DMS153 (cell line): ENCODE measurements at places on chromosomes 16 and 17.

DNA sequence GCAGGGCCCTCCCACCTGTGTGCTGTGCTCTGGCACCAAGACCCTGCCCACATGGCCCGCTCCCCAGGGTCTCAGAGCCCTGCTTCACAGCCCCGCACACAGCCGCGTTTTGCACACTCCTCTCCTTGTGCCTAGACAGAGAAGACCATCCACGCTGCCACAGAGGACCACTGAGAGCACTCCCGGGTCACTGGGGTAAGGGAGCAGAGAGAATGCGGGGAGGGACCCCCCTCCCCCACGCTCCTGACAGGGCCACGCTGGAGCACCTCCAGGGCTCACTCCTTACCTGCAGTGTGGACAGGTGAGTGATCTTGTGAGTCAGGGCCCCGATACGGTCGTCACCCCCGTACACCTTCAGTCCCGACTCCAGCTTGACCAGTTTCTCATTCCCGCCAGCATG lies 7.0 kb downstream of the HAGH start:
- no peak for DNase-seq

GRCh38 chr16:2278272-2278608 lies 10.3 kb upstream of the RNPS1 start:
- no peak for DNase-seq

GRCh38 chr17:76103274-76104139 lies at the start of gene EXOC7:
Gene EXOC7, minus strand, starts transcription at chr17:76103787. Its CDS starts 95 bp downstream, at chr17:76103692.
- peak; percentile 78 for DNase-seq

GRCh38 chr17:81218459-81218858 lies 4.3 kb downstream of the CEP131 start:
- DNase-seq, result no peak

- DNase-seq, result no peak
These were observed 923 bp downstream of the TLCD3B start for GRCh38 chr16:30030011-30030685.

- DNase-seq, result no peak
These were observed 7.1 kb downstream of the GIT1 start for GRCh38 chr17:29582254-29582765.

DNA sequence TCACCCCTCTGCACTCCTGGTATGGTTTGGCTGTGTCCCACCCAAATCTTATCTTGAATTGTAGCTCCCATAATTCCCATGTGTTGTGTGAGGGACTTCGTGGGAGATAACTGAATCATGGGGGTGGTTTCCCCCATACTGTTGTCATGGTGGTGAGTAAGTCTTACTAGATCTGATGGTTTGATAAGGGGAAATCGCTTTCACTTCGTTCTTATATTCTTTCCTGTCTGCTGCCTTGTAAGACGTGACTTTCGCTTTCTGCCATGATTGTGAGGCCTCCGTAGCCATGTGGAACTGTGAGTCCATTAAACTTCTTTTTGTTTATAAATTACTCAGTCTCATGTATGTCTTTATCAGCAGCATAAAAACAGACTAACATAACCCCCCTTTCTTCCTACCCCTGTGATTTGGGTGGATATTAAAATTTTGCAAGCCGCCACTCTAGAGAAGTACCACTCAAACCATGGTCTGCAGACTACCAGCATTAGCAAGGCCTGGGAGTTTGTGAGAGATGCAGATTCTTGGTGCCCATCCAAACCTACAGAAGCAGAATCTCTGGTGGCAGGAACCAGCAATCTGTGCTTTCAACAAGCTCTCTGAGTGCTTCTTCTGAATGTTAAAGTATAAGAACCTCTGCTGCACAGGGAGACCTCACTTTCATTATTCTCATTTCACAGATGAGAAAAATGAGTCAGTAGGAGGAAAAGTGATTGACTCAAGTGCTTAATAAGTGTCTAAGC lies 999.5 kb upstream of the EEF2KMT start:
- DNase-seq, result no peak

- DNase-seq, result no peak
These were observed 664.0 kb upstream of the EEF2KMT start for GRCh38 chr16:5761592-5761991.

DNA sequence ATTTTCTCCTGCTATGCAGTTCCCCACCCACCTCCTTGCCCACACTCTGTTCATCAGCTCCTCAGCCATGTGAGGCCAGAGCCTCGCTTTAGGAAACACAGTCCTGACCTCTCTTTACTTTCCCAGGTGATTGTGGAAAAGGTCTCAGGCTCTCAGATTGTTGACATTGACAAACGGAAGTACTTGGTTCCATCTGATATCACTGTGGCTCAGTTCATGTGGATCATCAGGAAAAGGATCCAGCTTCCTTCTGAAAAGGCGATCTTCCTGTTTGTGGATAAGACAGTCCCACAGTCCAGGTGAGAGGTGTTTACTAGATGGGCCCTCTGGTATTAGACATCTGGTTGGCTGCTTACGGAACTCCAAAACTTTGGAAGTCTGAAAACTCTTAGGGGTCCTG lies 1.7 kb downstream of the GABARAPL2 start:
- no peak for DNase-seq

- DNase-seq, result no peak
These were observed 364.9 kb downstream of the SNX29 start for GRCh38 chr16:12341423-12341822.

- DNase-seq, result no peak
These were observed 6.5 kb upstream of the XYLT2 start for GRCh38 chr17:50339381-50339780.

DNA sequence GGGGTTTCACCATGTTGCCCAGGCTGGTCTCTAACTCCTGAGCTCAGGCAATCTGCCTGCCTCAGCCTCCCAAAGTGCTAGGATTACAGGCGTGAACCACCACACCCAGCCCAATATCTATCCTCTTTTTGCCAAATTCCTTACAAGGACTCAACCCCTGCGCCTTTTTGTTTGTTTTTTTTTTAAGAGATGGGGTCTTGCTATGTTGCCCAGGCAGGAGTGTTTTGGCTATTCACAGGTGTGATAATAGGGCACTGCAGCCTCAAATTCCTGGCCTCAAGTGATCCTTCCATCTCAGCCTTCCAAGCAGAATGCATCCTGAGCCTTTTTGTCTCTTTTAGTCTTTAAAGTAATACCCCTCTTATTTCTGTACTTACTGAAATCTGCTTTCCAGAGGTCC lies 17.0 kb downstream of the SP2 start:
- DNase-seq, result no peak

DNA sequence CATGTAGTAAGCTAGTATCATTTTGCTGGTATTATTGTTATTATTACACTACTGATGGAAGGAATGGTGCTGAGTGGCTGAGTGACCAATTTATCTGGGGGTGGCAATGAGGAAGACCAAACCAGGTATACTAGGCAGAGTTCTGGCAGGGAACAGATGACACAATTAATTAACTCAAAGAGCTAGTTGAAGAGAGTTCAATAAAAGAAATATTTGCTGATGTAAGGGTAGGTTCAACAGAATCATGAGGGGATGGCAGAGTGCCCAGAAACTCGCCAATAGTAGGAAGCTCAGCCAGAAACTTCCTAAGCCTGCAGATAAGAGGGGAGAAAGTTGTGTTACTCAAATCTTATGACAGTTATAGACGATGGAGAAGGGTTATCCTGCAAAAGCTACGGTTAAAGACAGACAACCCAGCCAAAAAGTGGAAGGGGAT lies 352.5 kb downstream of the KCNJ2 start:
- DNase-seq, result peak; percentile 54

DNA sequence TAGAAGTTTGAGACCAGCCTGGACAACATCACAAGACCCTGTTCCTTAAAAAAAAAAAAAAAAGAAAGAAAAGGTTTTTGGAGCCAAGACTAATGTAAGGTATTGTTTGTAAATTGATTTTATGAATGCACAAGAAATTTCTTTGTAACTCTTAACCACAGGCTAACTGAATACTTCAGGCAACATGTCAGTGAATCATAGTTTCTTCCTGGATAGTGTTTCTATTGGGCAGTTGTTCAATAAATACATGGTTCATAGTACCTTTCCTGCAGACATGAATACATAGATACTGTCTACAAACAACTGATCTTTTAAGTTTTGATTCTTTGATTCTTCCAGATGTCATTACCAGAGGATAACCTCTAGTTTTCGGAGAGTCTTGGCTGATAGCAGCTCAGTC lies 11.6 kb downstream of the DDX42 start:
- DNase-seq, result no peak
